ENCODE measurements at places on chromosomes 5 and 9.

DNA sequence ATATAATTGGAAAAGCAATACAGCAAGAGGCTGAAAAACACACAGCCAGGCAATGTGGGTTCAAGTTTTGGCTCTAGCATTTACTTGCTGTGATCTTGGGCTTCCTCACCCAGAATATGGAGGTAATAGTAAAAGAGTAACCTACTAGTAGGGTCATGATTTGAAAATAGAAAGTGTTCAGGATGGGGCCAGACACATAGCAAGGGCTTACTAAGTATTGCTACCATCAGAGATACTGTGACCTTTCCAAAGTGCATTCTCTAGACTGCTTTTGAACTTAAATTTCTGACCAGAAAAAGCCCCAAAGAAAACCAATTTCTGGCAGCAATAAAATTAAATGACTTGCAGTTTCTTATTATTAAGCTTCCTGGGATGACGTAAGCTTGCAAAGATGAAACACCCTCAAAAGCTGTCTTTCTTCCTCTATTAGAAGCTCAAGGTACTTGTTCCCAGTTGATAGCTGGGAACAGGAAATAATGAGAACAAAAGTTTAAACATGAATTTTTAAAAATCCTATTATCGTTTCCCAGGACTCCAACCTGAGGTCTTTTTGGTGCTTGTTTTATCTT lies 20.3 kb downstream of the SLC45A2 start:
- DNase-seq = no peak

DNA sequence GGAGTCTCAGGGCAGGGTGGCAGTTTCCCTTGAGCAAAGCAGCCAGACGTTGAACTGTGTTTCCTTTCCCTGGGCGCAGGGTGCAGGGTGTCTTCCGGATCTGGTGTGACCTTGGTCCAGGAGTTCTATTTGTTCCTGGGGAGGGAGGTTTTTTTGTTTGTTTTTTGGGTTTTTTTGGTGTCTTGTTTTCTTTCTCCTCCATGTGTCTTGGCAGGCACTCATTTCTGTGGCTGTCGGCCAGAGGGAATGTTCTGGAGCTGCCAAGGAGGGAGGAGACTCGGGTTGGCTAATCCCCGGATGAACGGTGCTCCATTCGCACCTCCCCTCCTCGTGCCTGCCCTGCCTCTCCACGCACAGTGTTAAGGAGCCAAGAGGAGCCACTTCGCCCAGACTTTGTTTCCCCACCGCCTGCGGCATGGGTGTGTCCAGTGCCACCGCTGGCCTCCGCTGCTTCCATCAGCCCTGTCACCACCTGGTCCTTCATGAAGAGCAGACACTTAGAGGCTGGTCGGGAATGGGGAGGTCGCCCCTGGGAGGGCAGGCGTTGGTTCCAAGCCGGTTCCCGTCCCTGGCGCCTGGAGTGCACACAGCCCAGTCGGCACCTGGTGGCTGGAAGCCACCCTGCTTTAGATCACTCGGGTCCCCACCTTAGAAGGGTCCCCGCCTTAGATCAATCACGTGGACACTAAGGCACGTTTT lies 3.5 kb upstream of the PHYHD1 start:
- peak; percentile 58 for DNase-seq

DNA sequence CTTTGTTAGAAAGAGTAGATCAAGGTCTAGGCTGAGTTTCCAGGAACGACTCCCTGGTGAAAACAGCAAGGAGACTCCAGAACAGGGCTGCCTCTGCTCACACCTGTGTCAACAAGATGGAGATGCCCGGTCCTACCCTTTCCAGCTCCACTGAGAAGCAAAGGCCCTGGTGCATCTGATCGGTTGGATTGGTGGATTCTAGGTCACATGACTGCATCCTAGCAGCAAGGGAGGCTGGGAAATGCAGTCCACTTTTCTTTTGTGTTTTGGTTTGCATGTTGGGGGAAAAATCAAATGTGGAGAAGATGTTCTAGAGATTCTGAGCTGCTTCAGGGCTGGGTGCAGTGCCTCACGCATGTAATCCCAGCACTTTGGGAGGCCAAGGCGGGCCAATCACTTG lies 82.0 kb upstream of the TRIO start:
- DNase-seq = no peak

- DNase-seq = peak; percentile 39
Measured at GRCh38 chr5:73319036-73319435, 129.5 kb downstream of the FOXD1 start.

DNA sequence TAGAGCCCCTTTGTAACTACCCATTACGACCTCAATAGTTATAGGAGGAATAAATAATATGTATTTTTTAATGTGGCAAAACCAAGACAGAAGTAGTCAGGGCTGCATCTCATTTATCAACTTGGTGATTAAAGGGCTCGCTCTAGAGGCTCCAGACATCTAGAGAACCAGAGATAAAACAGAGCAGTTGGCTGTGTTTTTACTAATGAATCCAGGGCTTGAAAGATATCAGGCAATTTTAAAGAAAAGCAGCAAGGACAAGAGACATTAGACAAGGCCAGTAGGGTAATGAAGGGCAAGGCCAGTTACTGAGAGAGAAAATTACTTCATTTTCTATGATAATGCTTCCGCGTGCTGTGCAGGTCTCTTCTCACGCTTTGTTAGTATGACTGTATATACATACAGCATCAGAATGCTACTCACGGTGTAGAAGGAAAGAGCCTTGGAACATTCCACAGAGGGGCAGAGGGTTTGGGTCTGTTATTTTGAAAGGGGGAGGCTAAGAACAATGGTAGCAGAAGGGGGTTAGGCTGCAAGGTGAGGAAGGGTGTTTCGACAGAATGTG lies 110.4 kb downstream of the SEMA6A start:
- no peak for DNase-seq

DNA sequence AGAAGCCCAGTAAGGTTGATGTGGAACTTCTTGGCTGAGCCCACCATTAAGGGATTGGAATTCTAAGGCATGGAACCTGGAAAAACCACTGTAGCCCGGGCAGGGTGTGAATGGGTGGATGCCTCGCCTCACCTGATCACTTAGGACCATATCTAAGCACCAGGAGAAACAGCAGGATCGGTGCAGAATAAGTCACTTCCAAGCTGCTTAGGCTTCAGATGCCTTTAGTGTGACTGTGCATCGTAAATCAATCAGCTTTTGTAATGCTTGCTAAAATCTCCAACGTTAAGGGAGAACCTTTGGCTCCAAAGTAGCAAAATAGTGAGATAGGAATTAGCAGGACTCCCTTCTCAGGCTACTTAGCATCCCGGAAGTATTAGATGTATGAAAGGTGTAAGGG lies 103.9 kb upstream of the MEGF10 start:
- DNase-seq = peak; percentile 26

DNA sequence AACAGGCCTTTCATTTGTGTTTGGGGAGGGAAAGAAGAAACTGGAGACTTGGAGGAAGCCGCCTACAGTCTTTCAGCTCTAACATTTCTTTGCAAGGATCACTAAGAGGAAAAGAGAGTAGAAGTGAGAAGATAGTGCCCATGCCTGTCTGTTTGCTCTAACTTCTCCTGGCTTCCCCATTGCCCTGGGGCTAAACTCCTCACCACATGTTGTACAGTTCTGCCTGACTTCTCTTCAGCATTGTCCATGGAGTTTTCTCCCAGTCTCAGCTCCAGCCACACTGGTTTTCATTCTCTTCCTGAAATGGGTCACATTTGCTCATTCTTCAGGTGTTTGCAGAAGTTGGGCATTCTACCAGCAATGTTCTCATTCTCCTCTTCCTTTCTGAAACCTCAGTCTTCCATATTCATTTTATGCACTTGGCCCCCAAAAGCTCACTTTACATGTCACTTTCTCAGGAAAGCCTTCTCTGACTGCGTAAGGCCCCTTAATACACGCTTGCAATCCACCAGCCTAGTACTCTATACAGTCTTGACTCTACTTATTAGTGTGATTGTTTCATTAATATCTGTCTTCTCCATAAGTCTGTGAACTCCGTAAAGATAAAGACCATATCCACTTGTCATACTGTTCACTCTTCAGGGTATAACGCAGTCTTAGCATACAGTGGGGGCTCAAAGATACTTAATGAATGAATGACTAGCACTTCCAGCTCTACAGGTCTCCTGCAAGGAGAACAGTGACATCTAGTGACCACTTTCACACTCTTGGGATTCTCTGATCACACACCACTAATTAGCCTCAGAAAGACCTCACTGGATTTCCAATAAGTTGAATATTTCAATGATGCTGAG lies 40.2 kb upstream of the TRIM32 start:
- peak; percentile 69 for DNase-seq

GRCh38 chr5:170297589-170298462 lies at the start of gene LCP2:
Gene LCP2, minus strand, starts transcription at chr5:170297777. Its CDS starts 166 bp downstream, at chr5:170297611.
- DNase-seq = no peak

DNA sequence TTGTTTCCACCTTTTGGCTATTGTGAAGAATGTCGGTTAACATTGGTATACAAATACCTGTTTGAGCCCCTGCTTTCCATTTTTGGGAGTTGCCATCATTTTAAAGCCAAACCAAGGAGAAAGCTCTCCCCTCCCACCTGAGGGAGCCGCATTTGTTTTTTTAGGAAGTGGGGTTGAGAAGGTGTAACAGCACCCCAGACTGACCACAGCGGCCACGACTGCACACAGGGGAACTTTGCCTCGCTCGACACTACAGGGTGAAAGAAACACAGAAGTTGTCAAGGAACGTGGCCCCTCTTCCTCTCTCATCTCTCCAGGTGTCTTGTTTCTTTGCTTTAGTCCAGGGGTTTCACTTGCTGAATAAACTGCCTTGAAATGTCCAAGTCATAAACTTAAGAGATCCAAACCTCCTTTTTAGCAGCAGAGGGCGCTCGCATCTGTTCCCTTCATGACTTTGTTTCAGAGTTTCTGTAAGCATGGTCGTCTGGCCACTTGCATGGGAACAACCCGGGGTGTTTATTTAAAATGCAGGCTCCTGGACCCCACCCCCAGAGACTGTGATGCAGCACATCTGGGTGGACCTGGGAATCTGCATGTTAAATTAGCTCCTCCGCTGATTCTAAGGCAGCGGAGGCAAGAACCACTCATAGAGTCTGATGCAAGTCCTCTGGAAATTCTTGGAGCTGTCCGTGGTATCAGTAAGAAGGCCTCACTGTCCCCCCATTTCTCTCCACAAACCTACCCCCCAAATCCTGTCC lies 2.1 kb upstream of the TTLL11 start:
- DNase-seq = peak; percentile 42

- DNase-seq = no peak
Measured at GRCh38 chr9:89801742-89802670, 197.2 kb downstream of the GADD45G start.

GRCh38 chr5:158987231-158987630 lies 112.5 kb downstream of the EBF1 start:
- DNase-seq = no peak

DNA sequence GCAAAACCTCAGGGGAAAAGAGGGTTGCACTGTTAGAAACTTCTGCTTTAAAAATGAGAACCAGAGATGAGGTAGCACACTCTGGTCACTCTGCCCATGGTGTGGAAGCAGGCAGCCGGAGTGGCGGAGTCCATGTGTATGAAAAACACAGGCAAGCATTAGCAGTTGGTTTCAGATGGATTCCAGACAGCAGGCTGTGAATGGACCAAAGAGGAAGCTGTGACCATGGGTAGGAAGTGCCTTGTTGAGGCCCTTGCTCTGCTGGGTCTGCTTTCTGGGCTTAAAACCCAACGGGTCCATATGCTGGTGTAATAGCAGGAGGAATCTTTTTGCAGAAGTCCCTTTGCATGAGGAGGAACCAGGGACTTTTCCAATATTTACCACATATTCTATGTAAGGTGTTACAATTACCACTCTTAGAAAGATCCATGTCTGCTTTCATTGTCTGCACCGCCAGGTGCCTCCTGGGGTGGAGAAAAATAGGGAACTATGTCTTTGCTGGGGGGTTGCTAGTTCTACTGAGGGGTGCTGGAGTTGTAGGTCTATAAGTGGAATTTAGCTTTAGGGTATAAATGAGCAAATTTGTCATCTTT lies 77.0 kb downstream of the ANKRD55 start:
- no peak for DNase-seq

- DNase-seq = no peak
Measured at GRCh38 chr5:35771839-35772238, 84.9 kb upstream of the IL7R start.

- DNase-seq = no peak
Measured at GRCh38 chr9:115862021-115862420, 291.6 kb upstream of the PAPPA start.

DNA sequence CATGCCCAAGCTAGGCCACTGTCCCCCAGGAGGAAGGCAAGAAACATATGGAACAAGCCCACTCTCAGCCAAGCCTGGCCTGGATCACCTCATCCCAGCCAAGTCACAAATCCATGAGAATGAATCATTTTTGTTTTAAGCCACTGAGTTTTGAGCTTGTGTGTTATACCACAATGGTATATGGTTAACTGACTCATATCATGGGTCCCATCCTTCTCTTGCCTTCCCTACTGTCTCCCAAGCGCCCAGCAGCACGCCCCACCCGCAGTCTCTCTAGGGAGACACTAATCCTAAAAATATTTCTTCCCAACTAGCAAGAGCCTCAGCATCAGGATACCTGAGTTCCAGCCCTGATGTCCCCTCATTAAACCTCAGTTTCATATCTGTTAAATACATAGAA lies 248.1 kb downstream of the CDK5RAP2 start:
- DNase-seq = peak; percentile 26

DNA sequence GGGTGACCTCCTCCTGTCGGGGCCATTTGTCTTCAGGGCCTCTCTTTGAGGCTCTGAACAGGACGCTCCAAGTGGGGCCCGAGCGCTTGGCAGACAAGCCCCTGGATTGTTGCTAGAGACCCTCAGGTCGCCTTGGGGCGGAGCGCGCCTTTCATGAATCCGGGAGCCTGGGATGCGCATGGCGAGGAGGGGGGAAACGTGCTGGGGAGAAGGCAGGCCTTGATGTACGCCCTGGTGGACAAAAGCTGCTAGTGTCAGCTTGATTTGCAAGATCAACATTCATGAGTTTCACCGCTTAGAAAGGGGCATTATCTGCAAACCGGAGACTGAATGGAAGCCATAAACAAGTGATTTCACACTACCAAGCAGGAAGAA lies 226.3 kb downstream of the SMARCA2 start:
- DNase-seq = peak; percentile 87

GRCh38 chr9:35832814-35833213 lies 3.8 kb downstream of the TMEM8B start:
- no peak for DNase-seq

- peak; percentile 50 for DNase-seq
Measured at GRCh38 chr9:33737811-33738606, 57.4 kb upstream of the PRSS3 start.

GRCh38 chr9:107175041-107175440 lies 108.0 kb upstream of the RAD23B start:
- DNase-seq = no peak

DNA sequence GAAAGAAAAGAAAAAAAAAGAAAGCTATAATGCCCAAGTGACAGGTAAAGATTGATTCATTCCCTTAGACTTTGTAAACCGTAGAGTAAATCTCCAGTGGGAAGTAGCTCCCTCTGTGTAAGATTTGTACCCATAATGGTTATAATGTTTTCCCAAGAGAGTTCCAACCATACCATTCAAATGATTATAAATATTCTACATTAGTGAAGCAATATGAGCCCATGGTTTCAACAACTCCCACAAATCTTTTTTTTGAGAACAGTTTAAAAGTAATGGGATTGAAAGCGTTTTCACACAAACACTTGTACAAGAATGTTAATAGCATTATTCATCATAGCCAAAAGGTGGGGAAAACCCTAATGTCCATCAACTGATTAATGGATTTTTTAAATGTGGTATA lies 58.0 kb downstream of the GRAMD2B start:
- DNase-seq = peak; percentile 59
